ENCODE measurements at places on chromosomes 5 and 9.
A peak's percentile ranks its signal among the peaks of the same experiment; 100 is the strongest.

GRCh38 chr5:170289764-170290163, 7.8 kb downstream of the LCP2 start:
- peak; percentile 73 for DNase-seq

GRCh38 chr9:124218438-124218982, 39.2 kb upstream of the NEK6 start:
- peak; percentile 45 for DNase-seq

DNA sequence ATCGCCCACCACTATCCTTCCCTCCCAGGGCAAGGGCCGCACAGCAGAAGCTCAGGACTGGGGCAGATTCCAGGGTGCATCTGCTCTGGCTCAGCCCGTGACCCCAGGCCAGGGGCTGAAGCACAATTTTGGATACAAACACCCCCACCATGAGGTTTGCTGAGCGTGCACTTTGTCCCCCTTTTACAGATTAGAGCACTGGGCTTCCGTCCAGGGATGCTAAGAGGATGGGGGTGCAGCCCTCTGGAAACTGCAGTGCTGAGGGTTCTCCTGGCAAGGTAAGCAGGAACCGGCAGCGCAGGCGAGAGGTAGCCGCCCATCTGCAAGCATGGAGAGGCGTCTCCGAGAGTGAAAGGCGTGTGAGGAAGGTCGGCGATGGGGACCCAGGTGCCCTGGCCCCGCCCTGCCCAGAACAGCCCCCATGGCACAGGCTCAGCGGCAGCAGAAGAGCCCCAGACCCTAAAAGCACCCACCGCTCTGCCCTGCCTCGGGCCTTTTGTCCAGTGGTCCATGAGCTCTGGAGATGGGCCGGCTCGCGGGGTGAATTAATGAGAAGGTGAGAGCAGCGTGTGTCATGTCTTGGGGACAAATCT, 54.5 kb upstream of the OLFM1 start:
- DNase-seq = peak; percentile 17

- peak; percentile 75 for DNase-seq
Observed at GRCh38 chr9:127876764-127877562, 512 bp downstream of the AK1 start.

GRCh38 chr5:37834542-37835379, 5.1 kb downstream of the GDNF start:
- DNase-seq = no peak

GRCh38 chr5:58740956-58741355, 158.1 kb downstream of the RAB3C start:
- no peak for DNase-seq

- no peak for DNase-seq
Observed at GRCh38 chr5:77129391-77129990, 42.4 kb upstream of the ZBED3 start.

DNA sequence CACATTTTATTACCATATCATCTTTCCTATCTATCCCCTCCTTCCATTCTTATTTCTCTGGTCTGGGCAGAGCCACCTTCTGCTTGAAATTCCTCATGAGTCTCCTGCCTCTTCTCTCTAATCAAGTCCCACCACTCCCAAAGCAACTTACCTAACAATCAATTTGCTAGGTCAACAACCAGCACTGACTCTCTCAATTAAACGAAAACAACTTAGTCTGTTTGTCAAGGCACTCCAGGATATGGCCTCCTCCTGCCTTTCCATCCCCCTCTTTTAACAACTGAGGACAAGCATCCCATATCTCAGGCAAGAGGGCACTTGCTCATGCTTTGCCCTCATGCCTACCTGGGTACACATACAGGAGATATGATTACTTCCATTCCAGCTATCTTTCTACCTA, 47.4 kb downstream of the HCN1 start:
- no peak for DNase-seq

DNA sequence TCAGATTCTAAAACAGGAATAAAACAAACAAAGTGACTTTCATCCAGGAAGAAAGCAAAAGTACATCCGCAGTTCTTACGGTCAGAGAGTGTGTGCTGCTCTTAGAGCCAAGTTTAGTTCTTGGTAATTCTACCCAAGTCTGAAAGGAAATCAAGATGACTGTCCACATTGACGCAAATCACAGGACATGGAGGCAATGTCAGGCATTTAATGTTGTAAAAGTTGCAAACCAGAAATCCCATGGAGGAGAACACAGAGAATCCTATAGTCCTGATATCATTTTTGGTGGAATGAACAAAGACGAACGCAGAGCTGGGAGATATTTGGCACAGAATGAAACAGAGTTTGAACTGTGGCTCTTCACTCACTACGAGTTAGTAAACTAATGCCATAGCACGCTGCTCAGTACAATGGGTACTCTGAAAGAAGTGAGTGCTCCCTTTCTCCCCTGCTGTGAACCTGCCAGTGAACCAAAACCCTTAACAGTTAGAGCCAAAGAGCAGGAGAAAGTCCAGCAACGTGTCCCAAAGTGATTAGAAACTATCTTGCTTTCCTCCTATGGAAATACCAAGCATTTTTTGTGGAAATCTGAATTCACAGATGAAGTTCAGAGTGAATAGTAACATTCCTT, 74.3 kb downstream of the MUSK start:
- no peak for DNase-seq

All from left ventricle myocardium superior (tissue), 1 donor.